ENCODE measurements at places on chromosomes 4 and X.

- no peak for DNase-seq
Measured at GRCh38 chr4:83732114-83732635, 196.3 kb downstream of the GPAT3 start.

- no peak for DNase-seq
Measured at GRCh38 chr4:41537292-41537890, 566 bp upstream of the LIMCH1 start.

- no peak for DNase-seq
Measured at GRCh38 chrX:138191998-138192397, 519.5 kb downstream of the FGF13 start.

DNA sequence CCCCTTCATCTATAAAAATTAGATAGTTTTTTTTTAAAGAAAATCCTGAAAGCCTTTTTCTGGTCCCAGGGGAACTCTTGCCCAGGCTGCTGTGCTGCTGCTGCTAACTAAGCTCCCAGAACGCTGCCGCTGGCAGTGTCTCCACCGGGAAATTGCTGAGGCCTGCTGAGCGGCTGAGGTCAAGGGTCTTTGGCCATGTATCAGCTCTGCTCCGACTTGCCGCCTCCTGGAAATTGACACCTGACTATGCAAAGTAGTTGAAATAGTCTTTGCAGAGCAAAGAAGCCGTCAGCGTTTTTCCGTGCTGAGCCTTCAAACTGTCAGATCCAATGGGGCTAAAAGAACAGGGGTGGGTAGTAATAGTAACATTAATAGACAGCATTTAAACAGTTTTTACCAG, 839 bp downstream of the QDPR start:
- DNase-seq = no peak

GRCh38 chr4:41645728-41646390, 102.7 kb downstream of the PHOX2B start:
- no peak for DNase-seq

DNA sequence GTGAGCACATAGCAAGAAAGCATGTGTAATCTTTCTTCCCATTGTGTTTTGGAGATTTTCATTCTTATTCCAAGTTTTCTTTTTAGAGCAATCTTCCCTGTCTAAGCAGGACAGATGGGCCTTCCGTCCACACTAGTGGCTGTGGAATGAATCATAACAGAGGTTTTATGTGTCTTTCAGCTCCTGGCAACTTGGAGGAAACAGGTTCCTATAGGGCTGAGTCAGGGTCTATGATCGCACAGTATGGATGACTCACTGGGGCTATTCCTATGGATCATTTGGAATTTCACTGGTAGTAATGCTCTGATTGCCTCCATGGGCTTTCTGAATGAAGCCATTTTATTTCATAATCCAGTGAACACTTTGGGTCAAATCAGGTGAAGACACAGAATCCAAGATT, 51.8 kb upstream of the CBLL2 start:
- no peak for DNase-seq

GRCh38 chr4:37245391-37245954, 930 bp downstream of the NWD2 start:
- no peak for DNase-seq

- DNase-seq = no peak
Measured at GRCh38 chrX:19747652-19748610, 139.5 kb downstream of the SH3KBP1 start.

GRCh38 chr4:87838205-87838604, 5.4 kb downstream of the MEPE start:
- no peak for DNase-seq

- DNase-seq = peak; percentile 13
Measured at GRCh38 chrX:119541188-119541587, 24.0 kb downstream of the STEEP1 start.

DNA sequence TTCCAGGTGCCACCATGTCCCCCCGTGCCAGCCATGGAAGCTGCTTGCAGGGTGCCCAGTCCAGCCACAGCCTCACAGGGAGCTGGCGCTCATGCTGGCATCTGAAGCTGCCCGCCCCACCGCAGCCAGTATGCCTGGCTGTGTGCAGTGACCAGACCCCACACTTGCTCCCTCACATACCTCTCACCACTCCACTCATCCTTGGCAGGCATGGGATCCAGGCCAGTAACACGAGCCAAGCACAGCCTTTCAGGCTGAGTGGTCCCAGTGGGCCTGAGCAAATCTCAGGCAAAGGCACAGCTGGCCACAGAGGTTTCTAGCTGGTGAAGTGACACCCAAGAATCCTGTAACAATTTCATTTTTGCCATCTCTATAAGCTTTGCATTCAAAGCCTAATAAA, 48.4 kb upstream of the SEC24B start:
- DNase-seq = no peak

DNA sequence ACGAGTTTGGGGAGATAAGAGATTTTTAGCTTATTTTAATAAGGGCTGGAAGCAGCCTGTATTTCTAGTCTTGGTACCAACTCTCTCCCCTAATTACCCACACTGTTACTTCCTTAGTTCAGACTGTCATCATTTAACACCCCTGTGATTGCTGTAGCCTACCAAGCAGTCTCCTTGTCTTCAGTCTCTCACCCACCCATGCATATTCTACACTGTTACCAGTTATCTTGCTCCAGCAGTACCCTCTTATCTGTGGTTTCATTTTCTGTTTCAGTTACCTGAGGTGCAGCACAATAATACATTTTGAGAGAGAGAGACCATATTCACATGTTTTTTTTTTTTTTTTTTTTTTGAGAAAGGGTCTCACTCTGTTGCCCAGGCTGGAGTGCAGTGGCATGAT, 80.2 kb downstream of the DIAPH2 start:
- no peak for DNase-seq

DNA sequence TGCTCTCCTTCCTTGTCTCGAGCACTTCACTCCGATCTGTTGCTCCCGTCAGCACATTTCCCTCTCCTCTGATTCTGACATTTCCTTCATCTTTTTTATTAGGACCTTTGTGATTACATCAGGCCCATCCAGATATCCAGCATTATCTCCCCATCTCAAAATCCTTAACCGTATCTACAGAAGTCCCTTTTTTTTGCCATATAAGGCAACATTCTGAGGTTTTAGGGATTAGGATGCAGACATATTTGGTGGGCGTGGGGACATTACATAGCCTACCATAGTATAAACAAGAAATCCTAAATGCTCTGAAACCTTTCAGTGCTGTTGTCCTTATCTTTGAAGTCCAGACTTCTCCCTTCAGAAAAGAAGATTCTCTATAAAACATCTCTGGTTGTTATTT, 505.0 kb upstream of the PITX2 start:
- DNase-seq = no peak

DNA sequence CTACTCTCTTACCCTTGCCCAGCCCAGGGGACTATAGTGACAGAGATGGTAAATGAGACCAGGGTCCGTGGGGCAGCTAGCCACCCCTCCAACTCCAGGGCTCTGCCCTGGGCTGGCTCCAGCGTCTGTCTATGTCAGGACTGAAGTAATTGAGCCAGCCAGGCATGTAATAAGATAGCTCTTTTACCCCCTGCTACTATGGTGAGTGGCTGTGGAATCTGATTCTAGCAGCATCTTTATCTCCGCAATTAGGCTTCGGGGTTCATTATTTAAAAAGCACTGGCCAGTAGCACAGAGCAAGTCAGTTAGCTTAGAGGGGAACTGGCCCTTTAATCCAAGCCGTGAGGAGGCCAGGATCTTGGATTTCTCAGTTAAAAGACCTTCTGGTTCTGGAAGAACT, 123.3 kb upstream of the RAI2 start:
- DNase-seq = no peak

DNA sequence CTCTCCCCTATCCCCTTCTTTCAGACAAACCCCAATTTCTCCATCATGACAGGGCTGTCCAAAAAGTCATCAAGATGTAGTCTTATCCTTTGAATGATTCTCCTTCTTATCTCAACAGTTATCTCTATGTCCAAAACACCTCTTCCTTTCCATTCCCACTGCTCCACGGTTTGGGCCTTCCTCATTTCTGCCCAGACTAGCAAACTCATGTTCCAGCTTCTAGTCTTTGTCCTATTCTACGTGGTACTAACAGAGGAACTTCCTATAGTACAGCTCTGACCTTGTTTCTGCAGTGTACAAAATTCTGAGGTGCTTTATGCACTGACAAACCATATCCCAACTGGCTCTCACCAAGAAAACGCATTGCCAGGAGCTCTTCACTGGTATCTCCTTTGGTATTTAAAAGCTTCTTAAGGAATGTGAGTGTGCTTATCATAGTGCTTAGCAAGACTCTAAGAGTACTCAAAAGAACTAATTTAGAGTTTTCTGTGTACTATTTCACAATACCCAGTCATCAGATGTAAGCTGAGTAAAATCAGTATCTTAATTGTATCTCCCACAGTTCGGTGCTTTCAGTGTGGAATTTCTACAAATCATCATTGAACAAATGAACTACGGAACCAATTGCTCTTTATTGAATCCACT, 65.5 kb downstream of the MAML3 start:
- no peak for DNase-seq

DNA sequence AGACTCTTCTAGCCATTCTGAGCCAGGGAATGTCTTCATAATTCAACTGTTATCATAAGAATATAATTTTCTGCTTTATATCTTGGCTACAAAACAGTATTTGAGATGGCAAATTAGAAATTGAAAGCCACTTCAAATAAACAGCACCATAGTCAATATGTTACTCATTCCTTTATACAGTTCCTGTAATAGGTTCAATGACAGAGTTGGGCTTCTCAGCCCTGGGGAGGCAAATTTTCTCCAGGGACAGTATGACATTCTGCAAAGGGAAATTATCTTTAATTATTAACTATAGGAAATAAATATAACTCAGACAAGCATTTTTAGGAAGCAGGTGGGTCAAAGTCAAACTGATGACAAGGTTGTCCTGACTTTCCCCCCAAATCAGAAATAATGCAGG, 71.9 kb upstream of the RPS6KA6 start:
- DNase-seq = no peak

- DNase-seq = no peak
Measured at GRCh38 chrX:10077425-10078188, 79.2 kb upstream of the CLCN4 start.

GRCh38 chr4:107579099-107579498, 140.9 kb downstream of the PAPSS1 start:
- no peak for DNase-seq

DNA sequence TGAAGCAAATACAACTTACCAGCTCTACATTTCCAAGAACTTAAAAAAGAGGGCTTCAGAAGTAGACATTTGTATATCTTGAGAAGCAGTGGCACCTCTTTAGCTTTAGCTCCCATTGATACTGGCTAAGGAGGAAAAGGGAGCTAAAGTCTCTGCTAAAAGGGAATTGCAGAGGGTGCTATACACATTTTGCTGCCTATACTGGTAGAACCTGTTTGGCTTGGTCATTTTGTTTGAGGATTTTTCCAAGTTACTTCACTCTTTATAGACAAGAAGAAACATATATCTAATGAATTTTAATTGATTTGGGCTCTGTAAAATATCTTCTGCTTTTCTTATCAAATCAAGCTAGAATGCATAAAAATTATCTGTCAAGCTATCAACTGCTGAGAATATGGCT, 11.8 kb downstream of the PAPSS1 start:
- no peak for DNase-seq

DNA sequence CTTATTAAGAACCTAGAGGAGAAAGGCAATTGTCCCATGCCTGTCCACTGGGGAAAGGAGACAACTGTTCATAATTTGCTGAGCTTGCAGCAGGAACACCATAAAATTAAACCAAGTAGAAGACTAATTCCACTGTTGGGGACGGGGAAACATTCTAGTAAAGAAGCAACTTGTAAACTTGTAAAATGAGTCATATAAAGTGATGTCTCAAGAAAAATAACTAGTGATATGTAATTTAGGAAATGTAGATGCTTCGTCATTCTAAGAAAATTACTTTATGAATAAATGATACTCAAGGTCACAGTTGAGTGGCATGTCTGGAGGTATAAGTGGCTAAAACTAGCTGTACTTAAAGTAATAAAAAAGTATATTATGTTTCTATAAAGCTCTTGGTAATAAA, 121.2 kb upstream of the MID1 start:
- no peak for DNase-seq

- no peak for DNase-seq
Measured at GRCh38 chrX:16745659-16746058, 26.2 kb downstream of the SYAP1 start.

DNA sequence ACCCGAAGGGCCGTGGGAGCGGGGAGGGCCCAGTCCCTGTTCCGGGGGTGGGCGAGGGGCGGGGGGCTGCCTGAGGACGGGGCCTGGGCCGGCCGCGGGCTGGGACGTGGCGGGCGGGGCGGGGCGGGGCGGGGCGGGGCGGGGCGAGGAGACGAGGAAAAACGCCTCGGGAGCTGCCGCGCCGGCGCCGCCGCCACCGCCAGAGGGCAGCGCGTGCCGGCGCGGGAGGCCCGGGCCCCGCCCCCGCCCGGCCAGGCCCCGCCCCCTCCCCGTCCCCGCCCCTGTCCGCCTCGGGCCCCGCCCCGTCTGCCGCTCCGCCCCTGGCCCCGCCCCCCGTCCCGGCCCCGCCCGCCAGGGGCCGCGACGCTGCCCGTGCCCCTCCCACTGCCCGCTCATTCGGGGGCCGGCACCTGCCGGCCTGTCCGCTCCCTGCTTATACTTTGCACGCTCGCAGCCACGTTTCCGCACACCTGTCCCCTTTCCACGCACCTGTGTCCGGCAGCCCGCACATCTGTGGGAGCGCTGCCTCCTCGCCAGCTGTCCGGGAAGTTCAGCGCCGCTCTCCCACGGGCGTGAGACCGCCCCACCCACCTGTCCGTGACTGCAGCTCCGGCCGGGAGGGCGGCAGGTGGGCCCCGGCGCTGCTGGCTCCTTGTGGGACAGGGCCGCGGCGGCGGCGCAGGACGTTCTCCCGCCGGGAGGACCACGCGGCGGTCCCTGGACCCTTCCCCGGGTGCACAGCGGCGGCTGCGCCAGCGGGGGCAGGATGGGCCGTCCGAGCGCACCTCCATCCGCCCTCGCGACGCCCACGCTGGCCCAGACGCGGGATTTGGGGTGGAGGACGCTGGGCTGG, 1.7 kb upstream of the FGFRL1 start:
- DNase-seq = no peak

DNA sequence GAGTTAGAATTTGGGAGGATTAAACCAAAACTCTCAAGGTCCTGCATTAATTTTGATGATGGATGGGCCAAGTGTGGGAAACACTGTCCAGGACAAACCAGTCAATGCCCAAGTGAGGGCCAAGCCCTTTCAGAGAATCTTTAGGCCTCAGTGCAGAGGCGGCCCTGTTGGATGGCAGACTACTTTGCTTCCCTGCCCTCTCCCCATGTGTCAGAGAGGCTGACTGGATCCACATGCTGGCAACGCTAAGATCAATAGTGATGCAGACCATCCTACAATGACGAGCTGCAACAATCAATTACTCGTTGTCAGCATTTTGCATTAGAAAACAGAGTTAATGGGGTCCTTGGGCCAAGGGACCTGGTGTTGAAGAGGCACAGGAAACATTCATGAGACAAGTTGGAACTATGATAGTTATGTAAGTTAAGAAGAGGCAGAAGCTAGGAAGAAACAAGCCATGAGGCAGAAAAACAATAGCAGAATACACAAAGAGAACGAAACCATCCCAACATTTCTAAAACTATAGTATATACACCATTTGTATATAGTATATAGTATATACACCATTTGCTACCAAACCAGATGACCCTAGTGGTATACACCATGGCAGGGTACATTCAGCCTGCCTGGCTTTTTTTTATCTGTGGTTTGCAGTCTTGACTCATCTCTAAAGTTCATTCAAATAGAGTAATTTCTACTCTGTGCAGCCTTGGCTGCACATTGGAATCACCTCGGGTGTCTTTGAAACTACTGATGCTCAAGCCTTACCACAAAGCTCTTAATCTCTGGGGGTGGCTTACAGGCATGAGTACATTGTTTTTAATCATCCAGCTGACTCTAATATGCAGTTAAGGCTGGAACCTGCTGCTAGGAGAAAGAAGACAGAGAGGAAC, 147.7 kb upstream of the GYPA start:
- DNase-seq = no peak

Measured in BJ (cell line).